NCI-H1436 treated with DMSO at 0.1 percent for 48 hours (cell line): ENCODE measurements at places on chromosomes 3 and 15.
A peak's percentile ranks its signal among the peaks of the same experiment; 100 is the strongest.

DNA sequence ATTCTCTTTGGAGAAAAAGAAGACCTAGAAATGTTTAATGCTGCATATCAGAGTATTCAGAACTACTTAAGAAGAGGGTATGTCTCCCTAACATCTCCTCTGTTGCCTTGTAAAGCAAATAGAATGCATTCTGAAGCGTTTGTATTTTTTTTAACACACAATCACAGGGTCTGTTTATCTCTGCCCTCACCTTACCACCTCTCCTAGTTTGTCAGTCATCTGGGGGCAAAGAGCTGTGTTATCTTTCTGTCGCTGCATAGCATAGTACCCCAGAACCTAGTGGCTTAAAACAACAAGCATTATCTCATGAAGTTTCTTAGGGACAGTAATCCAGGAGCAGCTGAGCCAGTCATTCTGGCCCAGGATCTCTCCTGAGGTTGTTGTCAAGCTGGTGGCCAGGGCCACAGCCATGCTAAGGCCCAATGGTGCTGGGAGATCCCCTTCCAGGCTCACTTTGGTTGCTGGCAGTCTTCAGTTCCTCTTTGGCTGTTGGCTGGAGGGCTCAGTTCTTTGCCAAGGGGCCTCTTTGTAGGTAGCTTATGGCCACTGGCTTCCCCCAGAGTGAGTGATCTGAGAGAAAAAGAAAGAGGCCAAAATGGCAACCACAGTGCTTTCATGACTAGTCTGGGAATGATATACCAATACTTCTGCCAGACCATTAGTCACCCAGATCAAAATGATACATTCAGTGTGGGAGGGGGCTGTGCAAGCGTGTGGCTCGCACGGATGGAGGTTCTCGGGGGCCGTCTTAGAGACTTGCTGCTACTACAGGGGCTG is 17.8 kb downstream of the EDEM1 start:
- no peak for DNase-seq

DNA sequence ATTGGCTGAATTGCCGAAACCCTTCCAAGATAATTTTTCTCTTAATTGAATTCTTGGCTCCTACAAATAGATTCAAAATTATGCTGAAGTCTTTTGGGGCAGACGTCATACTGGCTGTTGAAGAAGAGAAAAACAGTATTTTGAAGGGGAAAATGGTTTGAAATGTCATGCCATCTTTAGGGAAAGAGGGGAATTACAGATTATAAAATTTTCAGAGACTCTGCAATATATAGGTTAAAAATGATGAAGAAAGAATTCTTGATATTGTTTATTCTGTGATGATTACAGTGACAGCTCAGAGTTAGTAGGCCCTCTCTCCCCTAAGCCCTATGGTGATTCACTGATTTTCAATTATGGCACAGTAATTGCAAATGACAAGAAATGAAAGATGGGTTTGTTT is 86.1 kb downstream of the CGNL1 start:
- no peak for DNase-seq

- DNase-seq, result peak; percentile 8
Measured at GRCh38 chr3:106206146-106206545, 337.3 kb upstream of the CBLB start.

GRCh38 chr15:85354461-85354860 is 25.9 kb upstream of the AKAP13 start:
- no peak for DNase-seq

GRCh38 chr15:42826251-42826890 is 89.4 kb upstream of the CDAN1 start:
- DNase-seq, result no peak

DNA sequence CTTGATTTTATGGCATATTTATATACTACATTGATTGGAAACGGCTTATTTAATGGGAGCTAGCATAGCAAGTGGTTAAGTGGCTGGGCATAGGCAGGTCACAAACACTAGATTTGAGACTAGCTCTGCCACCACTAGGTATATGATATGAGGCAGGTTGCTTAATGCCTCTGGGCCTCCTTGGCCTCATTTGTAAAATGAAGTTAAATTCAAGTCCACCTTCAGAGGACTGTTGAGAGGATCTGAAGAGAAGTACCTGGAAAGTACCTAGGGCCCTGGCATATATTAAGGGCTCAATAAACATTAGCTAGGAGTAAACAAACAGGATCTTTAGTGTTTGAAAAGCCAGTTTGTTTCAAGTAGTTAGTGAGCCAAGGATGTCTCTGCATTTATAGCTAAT is 166.4 kb upstream of the FEZF2 start:
- DNase-seq, result no peak

DNA sequence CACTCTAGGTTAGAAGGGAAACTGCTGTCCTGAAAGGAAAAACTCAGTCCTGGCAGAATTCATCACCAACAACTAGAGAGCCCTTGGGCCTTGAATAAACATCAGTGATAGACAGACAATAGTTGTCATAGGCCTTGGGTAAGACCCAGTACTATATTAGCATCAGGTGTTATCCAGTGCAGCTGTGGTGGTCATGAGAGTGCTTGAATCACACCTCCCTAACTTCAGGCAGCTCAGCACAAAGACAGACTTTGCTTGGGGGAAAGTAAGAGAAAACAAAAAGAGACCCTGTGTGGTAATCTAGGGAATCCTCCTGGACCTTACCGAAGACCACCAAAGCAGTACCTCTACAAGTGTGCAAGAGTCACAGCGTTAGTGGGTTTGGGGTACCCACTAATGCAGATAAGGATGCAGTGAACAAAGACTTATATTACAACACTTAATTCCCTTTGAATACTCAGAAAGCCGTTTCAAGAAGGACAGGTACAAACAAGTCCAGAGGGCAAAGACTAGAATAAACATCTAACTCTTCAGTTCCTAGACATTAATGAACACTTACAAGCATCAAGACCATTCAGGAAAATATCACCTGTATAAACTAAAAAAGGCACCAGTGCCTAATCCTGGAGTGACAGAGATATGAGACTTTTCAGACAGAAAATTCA is 332.3 kb upstream of the EPHA3 start:
- no peak for DNase-seq

GRCh38 chr3:107117922-107118536 is 259.2 kb upstream of the CCDC54 start:
- DNase-seq, result no peak

DNA sequence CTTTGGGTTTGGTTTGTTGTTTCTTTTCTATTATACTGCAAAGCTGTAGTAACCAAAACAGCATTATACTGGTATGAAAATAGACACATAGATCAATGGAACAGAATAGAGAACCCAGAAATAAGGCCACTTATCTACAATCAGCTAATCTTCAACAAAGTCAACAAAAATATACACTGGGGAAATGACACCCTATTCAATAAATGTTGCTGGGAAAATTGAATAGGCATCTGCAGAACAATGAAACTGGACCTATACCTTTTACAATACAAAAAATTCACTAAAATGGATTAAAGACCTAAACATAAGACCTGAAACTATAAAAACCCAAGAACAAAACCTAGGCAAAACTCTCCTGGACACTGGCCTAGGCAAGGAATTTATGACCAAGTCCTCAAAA is 52.9 kb downstream of the TLNRD1 start:
- no peak for DNase-seq

DNA sequence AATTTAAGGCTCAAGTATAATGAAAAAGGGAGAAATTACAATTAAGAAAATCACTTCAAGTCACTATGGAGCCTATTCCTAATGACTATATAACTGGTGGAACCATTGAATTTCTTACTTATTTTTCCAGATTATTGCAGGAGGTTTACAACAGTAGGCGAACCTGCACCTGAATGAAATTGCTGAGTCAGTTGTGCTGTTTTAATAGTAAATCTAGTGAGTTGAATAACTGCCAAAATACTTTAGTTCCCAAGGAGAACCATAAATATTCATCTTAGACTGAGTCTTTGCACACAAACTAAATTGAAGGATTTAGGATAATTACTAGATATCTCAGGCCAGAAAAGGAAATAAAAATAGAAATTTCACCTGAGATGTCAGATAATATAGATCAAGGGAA is 1052.8 kb downstream of the NAALADL2 start:
- DNase-seq, result no peak

GRCh38 chr15:60116456-60117089 is 112.5 kb downstream of the FOXB1 start:
- DNase-seq, result no peak

DNA sequence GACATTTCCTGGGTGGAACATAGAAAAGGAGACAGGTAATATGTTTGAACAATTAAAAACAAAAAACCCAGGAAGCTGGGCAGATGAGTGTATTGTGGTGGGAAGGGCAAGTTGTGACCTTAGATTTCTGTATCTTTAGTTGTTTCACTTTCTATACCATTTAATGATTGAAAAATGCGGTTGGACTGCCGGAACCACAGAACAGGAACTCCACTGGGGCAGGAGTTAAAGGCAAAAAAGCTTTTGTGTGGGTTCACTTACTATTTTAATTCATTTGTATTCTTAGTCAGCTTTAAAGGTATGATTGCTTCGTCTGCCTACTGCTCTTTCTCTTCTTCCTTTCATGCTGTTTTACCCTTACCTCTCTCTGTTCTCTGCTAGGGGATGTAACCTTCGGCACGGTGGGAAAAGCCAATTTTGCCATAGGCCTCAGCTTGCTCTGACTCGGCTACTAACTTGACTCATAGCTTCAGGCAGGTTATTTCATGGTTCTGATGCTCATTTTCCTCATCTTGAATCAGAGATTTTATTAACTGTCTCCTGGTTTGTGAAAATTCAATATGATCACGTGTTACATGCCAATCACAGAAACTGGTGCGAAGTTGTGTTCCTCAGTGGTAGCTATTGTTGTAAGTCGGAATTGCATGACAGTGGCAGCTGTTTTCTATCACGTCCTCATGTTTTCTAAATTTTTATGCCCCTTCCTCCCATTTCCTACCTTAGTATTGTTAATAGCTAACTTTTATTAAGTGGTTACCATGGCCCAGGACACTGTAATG is 1.6 kb upstream of the MCTP2 start:
- DNase-seq, result no peak

DNA sequence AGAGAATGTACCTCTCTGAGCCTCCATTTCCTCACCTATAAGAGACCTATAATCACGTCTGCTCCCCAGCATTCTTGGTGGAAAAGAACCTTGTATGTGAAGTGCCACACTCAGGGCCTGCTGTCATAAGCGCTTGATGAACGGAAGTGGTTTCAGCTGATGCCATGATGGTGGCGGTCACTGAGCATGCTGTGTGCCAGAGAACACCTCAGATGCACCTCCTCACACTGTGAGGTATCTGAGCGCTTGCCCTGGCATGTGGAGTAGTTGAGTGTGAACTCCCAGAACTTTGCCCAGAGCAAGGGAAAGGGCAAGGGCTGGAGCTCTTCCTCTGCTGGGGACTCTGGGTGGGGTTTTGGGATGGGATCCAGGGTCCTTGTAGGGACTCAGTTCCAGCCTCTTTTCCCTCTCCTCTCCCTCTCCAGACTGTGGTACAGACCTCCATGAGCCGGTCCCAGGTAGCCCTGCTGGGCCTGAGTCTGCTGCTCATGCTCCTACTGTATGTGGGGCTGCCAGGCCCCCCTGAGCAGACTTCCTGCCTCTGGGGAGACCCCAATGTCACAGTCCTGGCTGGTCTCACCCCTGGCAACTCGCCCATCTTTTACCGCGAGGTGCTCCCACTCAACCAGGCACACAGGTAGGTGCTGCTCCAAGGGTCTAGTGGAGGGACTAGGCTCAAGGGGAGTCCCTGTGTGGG is 2.7 kb downstream of the ABHD14A start:
- DNase-seq, result no peak

DNA sequence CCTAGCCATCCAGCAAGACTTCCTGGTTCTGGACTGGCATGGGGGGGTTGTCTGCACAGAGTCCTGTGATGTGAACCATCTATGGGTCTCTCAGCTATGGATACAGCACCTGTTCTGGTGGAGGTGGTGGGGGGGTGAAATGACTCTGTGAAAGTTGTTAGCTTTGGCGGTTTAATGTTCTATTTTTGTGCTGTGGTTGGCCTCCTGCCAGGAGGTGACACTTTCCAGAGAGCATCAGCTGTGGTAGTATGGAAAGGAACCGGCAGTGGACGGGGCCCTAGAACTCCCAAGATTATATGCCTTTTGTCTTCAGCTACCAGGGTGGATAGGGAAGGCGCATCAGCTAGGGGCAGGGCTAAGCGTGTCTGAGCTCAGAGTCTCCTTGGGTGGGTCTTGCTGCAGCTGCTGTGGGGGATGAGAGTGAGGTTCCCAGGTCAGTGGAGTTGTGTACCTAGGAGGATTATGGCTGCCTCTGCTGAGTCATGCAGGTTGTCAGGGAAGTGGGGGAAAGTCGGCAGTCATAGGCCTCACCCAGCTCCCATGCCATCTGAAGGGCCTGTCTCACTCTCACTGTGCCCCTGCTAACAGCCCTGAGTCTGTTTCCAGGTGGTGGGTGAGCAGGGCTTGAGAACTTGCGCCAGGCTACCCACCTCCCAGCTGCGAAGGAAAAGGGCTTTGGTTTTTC is 7.1 kb upstream of the LARS2 start:
- DNase-seq, result no peak

DNA sequence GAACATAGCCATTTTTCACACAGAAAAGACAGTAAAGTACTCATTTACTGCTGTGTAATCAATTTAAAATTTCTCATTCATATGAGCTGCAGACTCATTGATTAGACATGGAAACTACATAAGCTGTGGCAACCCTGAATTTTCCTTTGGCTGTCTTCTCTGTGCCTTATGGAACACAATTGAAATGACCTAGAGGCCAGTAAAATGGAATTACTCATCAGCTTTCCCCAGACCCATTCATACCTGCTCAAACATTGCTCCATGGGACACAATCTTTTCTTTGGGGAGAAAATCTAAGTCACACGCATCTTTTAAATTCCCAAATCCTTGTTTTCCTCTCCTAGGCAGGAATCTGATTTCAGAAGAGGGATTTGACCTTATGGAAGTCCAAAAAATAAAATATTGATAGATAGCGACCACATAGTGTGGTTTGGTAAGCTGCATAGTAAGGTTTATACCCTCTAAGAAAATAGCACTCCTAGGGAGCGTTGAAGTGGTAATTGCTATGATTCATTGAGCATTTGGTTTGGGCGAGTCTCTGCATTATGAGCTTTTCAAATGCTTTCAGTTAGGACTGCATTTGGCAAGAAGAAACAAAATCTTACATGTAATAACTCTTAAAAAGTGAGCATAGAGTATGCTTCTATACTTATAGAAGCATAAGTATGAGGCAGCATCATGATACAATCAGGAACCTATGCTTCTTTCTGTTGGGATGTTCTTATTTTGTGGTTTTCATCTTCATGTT is 243.4 kb upstream of the GADL1 start:
- DNase-seq, result no peak

DNA sequence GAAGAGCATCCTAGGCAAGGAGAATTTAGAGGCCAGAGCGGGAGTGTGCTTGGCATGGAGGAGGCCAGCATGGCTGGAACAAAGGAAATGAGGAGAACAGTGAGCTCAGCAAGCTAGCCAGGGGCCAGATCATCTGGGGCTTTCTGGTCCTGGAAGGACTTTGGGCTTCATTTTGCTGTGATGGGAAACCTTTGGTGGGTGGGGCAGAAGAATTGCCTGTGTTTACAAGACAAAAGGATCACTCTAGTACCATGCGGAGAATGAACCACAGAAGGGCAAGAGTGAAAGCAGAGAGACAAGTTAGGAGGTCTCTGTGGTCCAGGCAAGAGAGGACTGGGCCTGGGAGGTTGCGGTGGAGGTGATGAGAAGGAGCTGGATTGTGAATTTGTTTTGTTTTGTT is 61.6 kb upstream of the FOXP1 start:
- DNase-seq, result no peak
